ENCODE measurements at places on chromosomes 4 and X. TPM values are rescaled to one million over a fixed set of nuclear protein-coding genes. Genes with fewer than 3 reads are reported as not detected.

- peaks cover 8% of the 10 kb centered on the region for H3K27me3 ChIP-seq
- DNase-seq, result peak; percentile 60
- no peaks in the 10 kb centered on the region for H3K4me1 ChIP-seq
Observed at GRCh38 chrX:105821471-105822121, 743 bp upstream of the NRK start.

DNA sequence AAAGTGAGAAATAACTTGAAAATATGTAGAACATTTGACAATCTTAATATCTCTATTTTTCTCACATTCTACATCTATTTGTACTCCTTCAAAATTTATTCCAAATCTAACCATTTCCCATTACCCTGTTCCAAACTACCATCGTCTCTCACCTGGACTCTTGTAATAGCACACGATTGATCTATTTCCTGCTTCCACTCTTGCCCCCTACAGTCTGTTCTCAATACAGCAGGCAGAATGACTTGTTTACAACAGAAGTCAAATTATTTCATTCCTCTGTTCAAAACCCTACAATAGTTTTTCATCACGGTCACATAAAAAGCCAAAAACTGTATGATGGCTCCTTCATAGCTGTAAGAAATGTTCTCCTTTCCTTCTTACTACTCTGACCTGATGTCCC is 21.1 kb upstream of the LUZP4 start:
- H3K36me3 ChIP-seq, result no peaks in the 10 kb centered on the region
- no peaks in the 10 kb centered on the region for H3K4me1 ChIP-seq
- no peak overlapping the region for H3K27ac ChIP-seq
- H3K4me3 ChIP-seq, result no peak overlapping the region

GRCh38 chr4:122602277-122603142 is 18.4 kb downstream of the IL21 start:
- no peaks in the 10 kb centered on the region for H3K4me1 ChIP-seq
- H3K36me3 ChIP-seq, result no peaks in the 10 kb centered on the region
- H3K27me3 ChIP-seq, result peaks cover 10% of the 10 kb centered on the region
- no peak overlapping the region for H3K4me3 ChIP-seq

- H3K36me3 ChIP-seq, result no peaks in the 10 kb centered on the region
Observed at GRCh38 chrX:122943918-122944317, 240.2 kb upstream of the GRIA3 start.

- H3K27ac ChIP-seq, result no peak overlapping the region
- no peaks in the 10 kb centered on the region for H3K4me1 ChIP-seq
- no peaks in the 10 kb centered on the region for H3K27me3 ChIP-seq
- DNase-seq, result no peak
- no peak overlapping the region for H3K4me3 ChIP-seq
Observed at GRCh38 chr4:185869427-185869826, 57.4 kb upstream of the SORBS2 start.

Gene CNKSR2
- 7.2 TPM for total RNA-seq

Gene XKRX
- 8.4 TPM for total RNA-seq

DNA sequence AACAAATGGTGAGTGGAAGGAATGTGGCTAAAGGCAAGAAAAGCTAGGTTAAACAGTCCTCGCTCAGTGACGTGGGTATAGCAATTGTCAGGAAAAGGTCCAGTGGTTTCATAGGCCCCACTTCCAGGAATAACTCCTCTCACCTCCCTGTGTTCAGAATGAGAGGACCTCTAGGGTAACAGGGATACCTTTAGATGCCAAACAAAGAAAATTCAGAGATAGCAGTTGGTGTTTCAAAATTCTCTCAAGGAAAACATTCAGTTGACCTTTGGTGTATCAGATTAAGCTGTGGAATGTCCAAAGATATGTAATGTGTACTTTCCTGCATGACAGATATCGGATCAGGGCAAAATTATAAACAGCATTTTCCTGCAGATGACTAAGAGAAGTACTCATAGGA is 155.9 kb downstream of the ARHGAP6 start:
- no peaks in the 10 kb centered on the region for H3K4me1 ChIP-seq
- no peak overlapping the region for H3K27ac ChIP-seq
- H3K36me3 ChIP-seq, result no peaks in the 10 kb centered on the region
- no peaks in the 10 kb centered on the region for H3K27me3 ChIP-seq
- H3K4me3 ChIP-seq, result no peak overlapping the region

DNA sequence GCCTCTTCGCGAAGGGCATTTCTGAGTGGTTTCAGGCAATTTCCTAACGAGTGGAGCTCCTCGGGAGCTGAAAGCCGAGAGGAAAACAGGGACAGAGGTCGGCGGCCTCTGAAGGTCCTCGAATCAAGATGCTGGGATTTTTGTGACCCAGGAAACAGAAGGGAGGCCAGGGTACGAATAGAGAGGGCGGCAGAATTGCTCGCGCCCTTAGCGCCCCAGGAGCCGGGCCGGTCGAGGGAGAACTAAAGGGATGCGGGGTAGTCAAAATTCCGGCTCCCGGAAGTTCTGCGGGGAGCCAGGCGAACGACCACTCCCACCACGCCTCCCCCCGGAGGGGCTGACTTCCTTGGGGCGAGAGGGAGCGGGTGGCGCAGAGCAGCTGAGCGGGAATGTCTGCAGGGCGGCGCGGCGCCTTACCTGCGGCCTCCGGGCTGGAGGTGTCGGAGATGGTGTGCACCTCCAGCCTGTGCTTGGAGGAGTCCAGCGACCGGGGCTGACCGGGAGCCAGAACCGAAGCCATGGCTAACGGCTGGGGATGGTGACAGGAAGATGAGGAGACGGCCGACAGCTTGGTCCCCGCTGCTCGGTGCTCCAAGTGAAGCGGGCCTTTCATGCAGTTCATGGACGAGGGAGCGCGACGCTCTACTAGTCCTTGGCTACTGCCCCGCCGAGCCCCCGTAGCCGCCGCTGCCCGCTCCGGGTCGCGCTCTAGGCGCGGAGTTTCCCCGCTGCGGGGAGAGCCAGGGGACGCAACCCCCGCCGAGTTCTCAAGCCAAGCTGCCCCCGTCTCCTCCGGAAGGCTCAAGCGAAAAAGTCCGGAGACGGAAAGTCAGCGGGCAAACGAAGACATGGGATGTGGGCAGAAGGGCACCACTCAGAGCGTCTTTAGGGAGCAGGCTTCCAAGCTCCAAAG is 782 bp downstream of the PITX2 start:
- DNase-seq, result no peak
- H3K27me3 ChIP-seq, result peaks cover 100% of the 10 kb centered on the region
- H3K4me3 ChIP-seq, result peak overlapping the region; percentile 36
- H3K27ac ChIP-seq, result no peak overlapping the region

GRCh38 chr4:53128706-53129357 is 237.0 kb downstream of the SCFD2 start:
- no peak overlapping the region for H3K27ac ChIP-seq
- no peak overlapping the region for H3K4me3 ChIP-seq
- DNase-seq, result no peak
- H3K36me3 ChIP-seq, result no peaks in the 10 kb centered on the region

All from upper lobe of right lung (tissue), 1 donor.